ENCODE measurements at places on chromosomes 5 and 9. TPM values are rescaled to one million over a fixed set of nuclear protein-coding genes. Genes with fewer than 3 reads are reported as not detected.

Gene CARD6
- total RNA-seq: 0.82 TPM

Gene ZDHHC21
- 68.6 TPM for total RNA-seq

Gene PTCD2
- total RNA-seq: 7.3 TPM

Gene SIT1
- total RNA-seq: not detected

Gene TERT
- total RNA-seq: not detected

Gene SHOC1
- not detected for total RNA-seq

Gene SLC6A3
- total RNA-seq: 0.18 TPM

Gene IFNA21
- total RNA-seq: not detected

Gene AQP7
- 0.54 TPM for total RNA-seq

Gene SLC6A19
- total RNA-seq: 0.09 TPM

Gene HSD17B3
- not detected for total RNA-seq

Gene C1QTNF2
- 2.3 TPM for total RNA-seq

Gene DOCK8
- 1.8 TPM for total RNA-seq

Gene UNC13B
- 21.1 TPM for total RNA-seq

Gene FCHO2
- total RNA-seq: 49.9 TPM

Gene CYSRT1
- 0.45 TPM for total RNA-seq

Gene NXNL2
- 0.36 TPM for total RNA-seq

Gene PRLR
- 5.2 TPM for total RNA-seq

Gene ASPN
- total RNA-seq: 2.9 TPM

Gene CDX1
- total RNA-seq: not detected

Gene PCDHGB2
- 17.1 TPM for total RNA-seq

Gene ANGPTL2
- 8.5 TPM for total RNA-seq

Gene CMYA5
- total RNA-seq: 3.2 TPM

Gene FOXD4L6
- total RNA-seq: 0.36 TPM

Gene ENTPD2
- total RNA-seq: 0.45 TPM

Gene FAM163B
- total RNA-seq: 2.7 TPM

Gene AMACR
- total RNA-seq: 8.6 TPM

Gene STPG3
- not detected for total RNA-seq

Gene TAS2R1
- total RNA-seq: 0.45 TPM

Gene HTR1A
- total RNA-seq: 5.0 TPM

Gene MAMDC2
- total RNA-seq: 9.6 TPM

Gene GRIN3A
- 5.8 TPM for total RNA-seq

Gene CCDC192
- not detected for total RNA-seq

Gene DNAH5
- total RNA-seq: 2.6 TPM

Gene GRM6
- total RNA-seq: 0.27 TPM

Gene TMEM252
- total RNA-seq: not detected

Gene NCS1
- total RNA-seq: 85.0 TPM

Gene UBE2B
- total RNA-seq: 63.6 TPM

Gene PCDHGA7
- total RNA-seq: 20.0 TPM

Gene SLC22A4
- 2.5 TPM for total RNA-seq

Gene IL33
- total RNA-seq: 10.3 TPM

Gene AK1
- 23.0 TPM for total RNA-seq

Gene NTNG2
- 25.0 TPM for total RNA-seq

Gene DMRTA1
- 0.91 TPM for total RNA-seq

Gene SPOCK1
- total RNA-seq: 40.5 TPM

Gene TSLP
- total RNA-seq: not detected

Gene TLX3
- 5.2 TPM for total RNA-seq

Gene DMRT2
- total RNA-seq: 0.45 TPM

Gene CDC23
- 33.3 TPM for total RNA-seq

Gene SOHLH1
- not detected for total RNA-seq

Gene TNPO1
- total RNA-seq: 166 TPM

Gene PHF2
- 21.6 TPM for total RNA-seq

Data from cerebellum (tissue), 4 donors.